ENCODE measurements at places on chromosomes 13 and 19.

GRCh38 chr13:26515721-26516120 lies 41.8 kb upstream of the WASF3 start:
- H3K27me3 ChIP-seq: no peaks in the 10 kb centered on the region
- no peak overlapping the region for H3K4me3 ChIP-seq
- H3K27ac ChIP-seq: no peak overlapping the region

DNA sequence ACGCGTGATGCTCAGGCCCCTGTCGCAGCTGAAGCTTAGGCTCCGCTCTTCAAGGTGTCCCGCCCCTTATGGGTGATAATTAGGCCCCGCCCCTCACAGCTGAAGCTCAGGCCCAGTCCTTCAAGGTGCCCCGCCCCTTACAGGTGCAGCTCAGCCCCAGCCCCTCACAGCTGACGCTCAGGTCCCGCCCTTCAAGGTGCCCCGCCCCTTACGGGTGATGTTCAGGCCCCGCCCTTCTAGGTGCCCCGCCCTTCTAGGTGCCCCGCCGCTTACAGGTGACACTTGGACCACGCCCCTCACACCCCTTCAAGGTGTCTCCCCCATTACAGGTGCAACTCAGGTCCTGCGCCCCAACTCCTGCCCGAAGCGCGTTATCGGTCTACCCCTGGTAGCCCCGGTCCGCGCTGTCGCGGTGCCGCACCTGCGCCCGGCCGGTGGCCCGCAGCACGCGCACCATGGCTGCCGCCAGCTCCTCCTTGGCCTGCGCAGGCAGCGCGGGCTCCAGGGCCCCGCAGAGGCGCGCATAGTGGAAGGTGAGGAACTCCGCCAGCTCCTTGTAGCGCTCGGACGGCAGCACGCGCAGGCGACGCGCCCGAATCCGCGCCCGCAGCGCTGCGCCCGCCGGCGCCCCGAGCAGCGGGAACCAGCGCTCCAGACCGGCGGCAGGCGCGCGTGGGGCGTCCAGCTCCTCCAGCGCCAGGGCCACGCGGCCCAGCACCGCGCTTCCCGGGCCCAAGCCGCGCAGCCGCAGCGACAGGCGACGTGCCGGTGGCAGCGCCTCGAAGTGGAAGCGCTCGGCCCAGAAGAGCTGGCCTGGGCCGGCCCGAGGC lies 7.3 kb downstream of the RASAL3 start:
- H3K36me3 ChIP-seq: no peaks in the 10 kb centered on the region
- no peak overlapping the region for H3K4me3 ChIP-seq
- peak; percentile 71 for DNase-seq
- no peaks in the 10 kb centered on the region for H3K4me1 ChIP-seq

- H3K27me3 ChIP-seq: no peaks in the 10 kb centered on the region
- H3K4me1 ChIP-seq: no peaks in the 10 kb centered on the region
- H3K4me3 ChIP-seq: no peak overlapping the region
- no peak for DNase-seq
- no peaks in the 10 kb centered on the region for H3K36me3 ChIP-seq
Measured at GRCh38 chr13:21594715-21595545, 9.0 kb downstream of the MICU2 start.

- DNase-seq: no peak
- H3K36me3 ChIP-seq: no peaks in the 10 kb centered on the region
- H3K27ac ChIP-seq: peak overlapping the region; percentile 71
- H3K27me3 ChIP-seq: no peaks in the 10 kb centered on the region
- H3K4me1 ChIP-seq: no peaks in the 10 kb centered on the region
Measured at GRCh38 chr13:114118511-114119123, 13.8 kb downstream of the RASA3 start.

DNA sequence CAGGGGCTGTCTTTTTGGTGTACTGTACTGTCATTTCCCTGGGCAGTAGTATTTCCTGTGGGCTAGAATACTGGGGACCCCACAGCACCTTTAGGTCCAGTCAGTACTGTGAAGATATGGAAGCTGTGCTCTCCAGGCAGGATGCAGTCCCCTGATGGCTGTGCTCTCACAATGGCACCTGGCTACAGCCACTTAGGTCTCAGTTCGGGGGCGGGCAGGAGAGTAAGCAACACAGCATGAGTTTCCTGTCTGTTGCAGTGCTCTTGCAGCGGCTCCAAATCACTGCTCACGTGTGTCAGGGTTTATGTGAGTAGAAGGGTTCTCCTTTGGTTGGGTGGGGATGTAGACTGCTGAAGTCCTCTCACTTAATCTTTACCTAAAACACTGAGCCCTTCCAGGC lies 810.4 kb downstream of the DACH1 start:
- no peaks in the 10 kb centered on the region for H3K27me3 ChIP-seq
- no peaks in the 10 kb centered on the region for H3K36me3 ChIP-seq
- H3K27ac ChIP-seq: no peak overlapping the region

- peak overlapping the region; percentile 66 for H3K27ac ChIP-seq
- DNase-seq: peak; percentile 56
- no peaks in the 10 kb centered on the region for H3K27me3 ChIP-seq
- peaks cover 19% of the 10 kb centered on the region for H3K4me1 ChIP-seq
- no peak overlapping the region for H3K4me3 ChIP-seq
Measured at GRCh38 chr19:15251749-15252397, 19.6 kb upstream of the EPHX3 start.

- H3K4me1 ChIP-seq: no peaks in the 10 kb centered on the region
- H3K36me3 ChIP-seq: no peaks in the 10 kb centered on the region
- DNase-seq: peak; percentile 81
- H3K27ac ChIP-seq: peak overlapping the region; percentile 80
- no peaks in the 10 kb centered on the region for H3K27me3 ChIP-seq
Measured at GRCh38 chr13:75760131-75761021, 124.2 kb downstream of the LMO7 start.

- H3K4me1 ChIP-seq: peaks cover 21% of the 10 kb centered on the region
- DNase-seq: peak; percentile 89
- H3K27me3 ChIP-seq: no peaks in the 10 kb centered on the region
- peak overlapping the region; percentile 23 for H3K4me3 ChIP-seq
- no peaks in the 10 kb centered on the region for H3K36me3 ChIP-seq
Measured at GRCh38 chr19:37931881-37932655, 25.1 kb downstream of the SIPA1L3 start.

DNA sequence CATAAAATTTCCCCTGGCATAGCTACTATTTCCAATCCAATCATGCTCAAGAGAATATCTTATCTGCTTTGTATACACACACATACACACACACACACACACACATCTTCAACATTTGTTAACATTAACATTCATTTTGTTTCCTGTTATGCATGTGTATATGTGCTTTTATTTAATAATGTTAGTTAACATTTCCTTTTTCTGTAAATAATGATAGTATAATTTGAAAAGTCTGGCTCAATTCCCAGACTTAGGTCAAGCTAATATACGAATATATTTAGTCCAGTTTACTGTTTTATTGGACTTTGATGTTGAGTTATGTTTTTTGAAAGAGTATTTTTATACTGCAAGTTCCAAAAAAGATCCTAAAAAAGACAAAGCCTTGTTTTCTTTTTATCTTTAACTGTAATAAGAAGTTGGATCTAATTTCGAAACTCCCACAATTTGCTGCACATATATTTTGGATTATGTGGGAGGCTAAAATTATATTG lies 1072.4 kb downstream of the EFNB2 start:
- H3K27ac ChIP-seq: no peak overlapping the region
- DNase-seq: no peak
- no peaks in the 10 kb centered on the region for H3K27me3 ChIP-seq
- no peaks in the 10 kb centered on the region for H3K4me1 ChIP-seq

DNA sequence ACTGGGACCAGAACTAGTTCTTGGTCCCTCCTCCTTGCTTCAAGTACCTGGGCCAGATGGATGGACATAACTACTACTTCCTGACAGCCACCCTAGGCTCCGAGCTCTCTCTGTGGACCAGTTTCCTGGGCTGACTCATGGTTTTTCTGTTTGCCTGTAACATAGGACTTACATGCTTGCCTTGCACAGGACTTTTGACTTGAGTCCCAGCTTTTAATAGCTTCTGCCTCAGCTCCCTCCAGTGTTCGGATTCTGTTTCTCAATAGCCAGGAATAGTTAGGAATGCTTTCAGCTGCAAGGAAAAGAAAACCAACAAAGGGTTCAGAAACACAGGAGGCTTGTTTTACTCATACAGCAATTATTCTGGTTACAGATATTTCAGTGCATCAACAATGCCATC lies 405.9 kb downstream of the ZNF536 start:
- H3K36me3 ChIP-seq: no peaks in the 10 kb centered on the region
- DNase-seq: no peak
- H3K4me3 ChIP-seq: no peak overlapping the region
- H3K27ac ChIP-seq: no peak overlapping the region

- peak; percentile 46 for DNase-seq
- no peaks in the 10 kb centered on the region for H3K27me3 ChIP-seq
- peak overlapping the region; percentile 99 for H3K27ac ChIP-seq
- H3K4me1 ChIP-seq: peaks cover 40% of the 10 kb centered on the region
- no peaks in the 10 kb centered on the region for H3K36me3 ChIP-seq
Measured at GRCh38 chr19:4064149-4064495, 2.6 kb downstream of the ZBTB7A start.

DNA sequence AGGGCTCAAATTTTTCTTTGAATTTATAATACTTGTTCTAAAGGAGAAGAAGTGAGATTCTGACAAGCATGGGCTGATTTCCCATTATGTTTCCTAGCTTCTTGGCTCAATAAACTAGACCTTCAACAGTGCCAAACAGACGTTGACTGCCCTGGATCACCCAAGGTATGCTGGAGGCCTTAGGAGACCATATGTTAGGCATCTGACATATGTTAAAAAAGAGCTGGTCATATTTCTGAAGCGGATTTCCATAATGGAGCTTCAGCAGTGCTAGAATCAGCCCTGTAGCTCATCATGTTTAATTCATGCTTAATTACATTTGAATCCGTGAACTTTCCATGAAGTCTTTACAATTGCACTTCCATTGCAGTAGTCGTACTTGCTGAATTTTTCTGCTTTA lies 653.3 kb downstream of the DIAPH3 start:
- no peaks in the 10 kb centered on the region for H3K36me3 ChIP-seq
- DNase-seq: no peak
- H3K27ac ChIP-seq: no peak overlapping the region
- no peaks in the 10 kb centered on the region for H3K27me3 ChIP-seq

GRCh38 chr13:113117911-113118260 lies 4.7 kb upstream of the F10 start:
- H3K4me3 ChIP-seq: no peak overlapping the region
- H3K4me1 ChIP-seq: no peaks in the 10 kb centered on the region
- no peaks in the 10 kb centered on the region for H3K36me3 ChIP-seq
- DNase-seq: no peak
- no peaks in the 10 kb centered on the region for H3K27me3 ChIP-seq

GRCh38 chr19:49085868-49086232 lies 599 bp downstream of the SNRNP70 start:
- H3K36me3 ChIP-seq: peaks cover 14% of the 10 kb centered on the region
- H3K4me1 ChIP-seq: peaks cover 8% of the 10 kb centered on the region
- peak overlapping the region; percentile 90 for H3K27ac ChIP-seq
- no peak for DNase-seq
- H3K4me3 ChIP-seq: peak overlapping the region; percentile 95
- H3K27me3 ChIP-seq: no peaks in the 10 kb centered on the region

DNA sequence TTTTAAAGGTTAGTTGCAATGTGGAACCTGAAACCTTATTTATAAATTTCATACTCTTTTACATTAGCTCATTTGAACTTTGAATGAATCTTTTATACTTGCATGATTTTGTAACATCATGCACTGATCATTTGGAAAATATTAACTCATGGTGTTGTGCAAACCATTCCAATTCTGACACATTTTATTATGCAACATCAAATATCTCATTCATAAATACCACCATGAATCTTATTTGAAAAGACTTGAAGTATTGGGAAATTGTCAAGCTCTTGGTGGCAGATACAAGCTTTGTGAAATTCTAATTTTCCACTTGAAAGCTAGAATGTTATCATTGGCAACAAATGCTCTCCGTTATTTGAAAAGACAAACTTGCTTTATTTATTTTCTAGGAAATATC lies 379.9 kb upstream of the PCDH20 start:
- no peaks in the 10 kb centered on the region for H3K4me1 ChIP-seq
- H3K36me3 ChIP-seq: no peaks in the 10 kb centered on the region
- no peaks in the 10 kb centered on the region for H3K27me3 ChIP-seq
- DNase-seq: no peak
- no peak overlapping the region for H3K27ac ChIP-seq
- no peak overlapping the region for H3K4me3 ChIP-seq

DNA sequence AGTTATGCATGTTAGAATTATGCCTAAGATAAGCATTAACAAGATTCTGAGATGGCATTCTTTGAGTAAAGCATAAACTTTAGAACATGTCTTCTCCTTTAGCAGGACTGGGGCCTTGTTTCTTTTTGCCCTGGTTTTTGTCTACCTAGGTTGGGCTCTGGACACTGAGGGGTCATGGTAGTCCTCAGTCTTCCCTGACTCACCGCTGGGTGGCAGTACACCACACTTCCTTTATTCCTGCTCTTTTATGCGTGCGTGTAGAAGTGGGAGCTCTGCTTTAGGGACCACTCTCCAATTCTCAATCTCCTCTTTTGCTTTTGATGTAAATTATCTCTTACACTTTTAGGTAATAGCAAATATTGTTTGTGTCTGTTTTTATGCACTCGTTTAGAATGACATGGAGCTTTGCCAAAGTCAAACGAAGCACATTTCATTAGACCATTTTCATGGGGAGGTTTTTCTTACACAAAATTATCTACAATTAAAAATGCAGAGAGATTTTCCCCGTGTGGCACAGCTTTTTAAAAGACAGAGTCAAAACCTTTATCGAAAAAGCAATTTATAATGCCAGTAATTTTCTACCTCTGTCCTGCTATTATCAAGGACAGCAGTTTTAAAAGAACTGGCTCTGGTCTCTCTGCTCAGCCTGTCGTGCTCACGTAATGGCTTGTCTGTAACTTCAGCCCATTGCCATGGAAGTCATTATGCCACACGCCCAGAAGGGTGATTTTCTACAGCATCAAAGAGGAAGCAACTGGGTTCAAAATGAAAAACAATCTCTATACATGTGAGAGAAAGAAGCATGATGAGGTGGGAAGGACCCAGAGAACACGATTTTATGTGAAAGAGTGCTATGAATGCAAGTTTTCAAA lies 413.9 kb downstream of the COG6 start:
- no peak overlapping the region for H3K4me3 ChIP-seq
- no peaks in the 10 kb centered on the region for H3K27me3 ChIP-seq
- no peaks in the 10 kb centered on the region for H3K4me1 ChIP-seq

- no peak overlapping the region for H3K4me3 ChIP-seq
- H3K27me3 ChIP-seq: peaks cover 27% of the 10 kb centered on the region
- no peak overlapping the region for H3K27ac ChIP-seq
- DNase-seq: no peak
- H3K4me1 ChIP-seq: peaks cover 9% of the 10 kb centered on the region
Measured at GRCh38 chr19:14470031-14470876, 4.9 kb downstream of the PTGER1 start.

GRCh38 chr19:19052921-19053320 lies 10.9 kb upstream of the SLC25A42 start:
- peaks cover 10% of the 10 kb centered on the region for H3K36me3 ChIP-seq
- no peaks in the 10 kb centered on the region for H3K27me3 ChIP-seq
- H3K4me3 ChIP-seq: no peak overlapping the region
- DNase-seq: no peak

All from colonic mucosa (tissue), 4 donors.